ENCODE measurements at places on chromosomes 11 and 22. TPM values are rescaled to one million over a fixed set of nuclear protein-coding genes. Genes with fewer than 3 reads are reported as not detected.

Gene SLC6A5
- 0.23 TPM for total RNA-seq

Gene HORMAD2
- total RNA-seq = 1.8 TPM

Gene NDUFS3
- 59.7 TPM for total RNA-seq

Gene SIPA1
- 6.7 TPM for total RNA-seq

Gene ARHGEF17
- total RNA-seq = 38.3 TPM

Gene C22orf31
- total RNA-seq = not detected

Gene OR4D5
- total RNA-seq = not detected

Gene FAM227A
- 9.2 TPM for total RNA-seq

Gene OR51Q1
- total RNA-seq = not detected

Gene LAYN
- 2.5 TPM for total RNA-seq

Gene RAB3IL1
- total RNA-seq = 4.4 TPM

Gene GNAZ
- total RNA-seq = 120 TPM

Gene OR2AG1
- not detected for total RNA-seq

Gene ELFN2
- total RNA-seq = 16.8 TPM

Gene MYO7A
- total RNA-seq = 3.5 TPM

Gene FSHB
- not detected for total RNA-seq

Gene MYEOV
- not detected for total RNA-seq

Gene GAB4
- not detected for total RNA-seq

Gene KRTAP5-8
- not detected for total RNA-seq
